ENCODE measurements at places on chromosomes 6 and 20.
A peak's percentile ranks its signal among the peaks of the same experiment; 100 is the strongest.

DNA sequence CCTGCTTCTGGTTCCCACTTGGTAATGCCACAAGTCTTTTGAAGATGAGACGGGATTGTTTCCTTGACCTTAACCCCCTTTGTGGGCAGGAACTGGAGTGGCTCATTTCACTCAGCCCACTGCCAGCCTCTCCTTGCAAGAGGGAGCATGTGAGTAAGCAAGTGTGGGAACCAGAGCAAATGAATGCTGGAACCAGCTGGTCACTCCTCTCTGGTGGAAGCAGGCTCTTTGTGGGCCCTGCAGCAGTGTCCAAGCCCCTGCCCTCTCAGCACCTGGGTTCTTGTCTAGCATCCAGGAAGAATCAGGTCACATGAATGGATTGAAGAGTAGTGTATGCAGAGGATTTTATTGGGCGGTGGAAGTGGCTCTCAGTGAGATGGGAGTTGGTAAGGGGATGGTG is 944.5 kb downstream of the QKI start:
- no peak for DNase-seq

- DNase-seq = no peak
Observed at GRCh38 chr6:4649728-4650127, 126.5 kb upstream of the CDYL start.

- no peak for DNase-seq
Observed at GRCh38 chr6:156612361-156612760, 164.8 kb upstream of the ARID1B start.

DNA sequence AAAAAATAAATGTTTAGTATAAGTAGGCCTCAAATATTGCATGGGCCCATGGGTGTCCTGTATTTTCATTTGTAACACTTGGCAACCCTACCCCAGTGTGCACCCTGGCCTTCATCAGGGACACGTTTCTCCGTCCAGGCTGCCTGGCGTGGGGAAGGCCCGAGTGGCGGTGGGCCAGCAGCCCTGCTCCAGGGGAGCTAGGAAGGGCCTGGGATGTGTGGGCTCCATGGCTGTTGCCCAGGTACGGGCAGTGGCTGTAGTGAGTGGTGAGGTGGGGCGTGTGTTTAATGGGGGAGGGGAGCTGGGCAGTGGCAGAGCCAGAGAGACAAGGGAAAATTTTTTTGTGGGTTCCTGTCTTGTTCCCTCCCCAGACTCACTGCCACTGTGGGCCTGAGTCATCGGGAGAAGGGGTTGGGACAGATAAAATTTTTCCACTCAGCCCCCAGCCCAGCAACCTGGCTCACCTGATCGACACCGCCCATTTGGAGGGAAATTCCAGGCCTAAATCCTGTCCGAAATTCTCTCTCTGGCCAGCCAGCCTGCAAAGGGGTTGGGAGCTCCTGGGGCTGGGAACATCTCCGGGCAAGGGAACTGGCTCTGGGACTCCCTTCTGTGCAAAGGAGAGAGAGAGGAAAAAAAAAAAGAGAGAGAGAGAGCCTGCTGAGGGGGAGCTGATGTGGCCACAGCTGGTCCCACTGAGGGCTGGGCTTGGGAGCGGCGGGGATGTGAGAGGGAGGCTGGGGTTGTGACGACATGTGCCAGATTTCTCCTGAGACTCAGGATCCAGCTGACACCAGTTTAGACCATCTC is 32.5 kb upstream of the VEGFA start:
- peak; percentile 90 for DNase-seq

- DNase-seq = no peak
Observed at GRCh38 chr6:143539106-143539505, 27.6 kb upstream of the FUCA2 start.

DNA sequence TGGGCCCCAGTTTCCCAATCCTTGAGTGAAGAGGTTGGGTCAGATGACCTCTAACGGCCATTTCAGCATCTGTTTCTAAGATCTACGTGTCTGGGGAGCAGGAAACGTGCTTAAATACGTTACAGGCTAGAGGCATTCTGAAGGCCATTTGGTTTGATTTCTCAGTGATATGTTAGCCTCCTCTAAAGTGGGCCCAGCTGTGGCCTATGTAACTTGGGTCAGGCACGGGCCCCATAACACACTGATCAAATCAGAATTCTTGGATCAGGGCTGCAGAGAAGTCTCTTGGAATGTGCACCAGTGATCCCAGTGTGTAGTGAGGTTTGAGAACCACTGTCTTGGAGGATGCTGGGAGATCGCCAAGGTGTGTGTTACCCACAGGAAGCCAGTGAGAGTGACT is 36.1 kb upstream of the TGM3 start:
- no peak for DNase-seq

DNA sequence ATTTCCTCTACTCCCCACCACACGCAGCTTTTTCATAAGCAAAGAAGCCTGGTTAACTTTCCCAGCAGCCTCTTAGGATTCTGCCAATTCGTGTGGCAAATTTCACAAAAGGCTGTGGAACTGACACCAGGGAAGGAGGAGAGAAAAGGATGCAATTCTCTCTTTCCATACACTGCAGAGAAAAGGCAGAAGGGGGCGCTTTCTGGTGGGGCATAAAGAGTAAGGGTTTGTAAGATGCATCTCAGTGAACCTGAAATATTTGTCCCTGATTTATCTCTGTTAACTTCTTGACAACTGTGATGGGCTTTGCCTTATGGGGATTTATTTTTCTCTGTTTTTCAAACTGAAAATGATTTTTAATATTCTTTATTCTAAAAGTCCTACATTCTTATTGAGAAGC is 45.5 kb upstream of the GLP1R start:
- DNase-seq = no peak

- peak; percentile 13 for DNase-seq
Observed at GRCh38 chr20:2914160-2914559, 40.9 kb downstream of the PTPRA start.

Data from muscle of leg (tissue), 16 donors.